ENCODE measurements at places on chromosomes 6 and 20.
A peak's percentile ranks its signal among the peaks of the same experiment; 100 is the strongest.

GRCh38 chr6:136769124-136769523 is 23.2 kb downstream of the MAP3K5 start:
- DNase-seq, result no peak

GRCh38 chr6:12916006-12916405 is 199.4 kb downstream of the PHACTR1 start:
- DNase-seq, result no peak

DNA sequence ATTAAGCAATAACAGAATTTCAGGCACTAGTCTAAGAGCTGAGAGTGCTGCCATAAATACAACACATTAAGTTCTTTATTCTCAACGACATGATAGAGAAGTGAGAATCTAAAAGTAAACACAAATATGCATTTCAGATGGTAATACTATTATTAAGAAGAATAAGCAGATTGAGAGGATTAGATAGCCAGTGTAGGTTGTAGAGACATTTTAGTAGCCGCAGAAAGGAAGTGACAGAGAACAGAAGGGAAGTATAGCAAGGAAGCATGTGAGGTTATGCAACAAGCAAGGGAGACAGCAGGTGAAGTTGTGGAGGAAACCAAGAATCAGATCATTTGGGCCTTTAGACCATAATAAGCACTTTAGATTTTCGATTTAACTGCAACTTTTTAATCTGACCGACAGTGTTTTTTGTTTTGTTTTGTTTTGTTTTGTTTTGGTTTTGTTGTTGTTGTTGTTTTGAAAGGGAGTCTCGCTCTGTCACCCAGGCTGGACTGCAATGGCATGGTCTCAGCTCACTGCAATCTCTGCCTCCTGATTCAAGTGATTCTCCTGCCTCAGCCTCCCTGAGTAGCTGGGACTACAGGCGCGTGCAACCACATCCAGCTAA is 737.0 kb upstream of the ADGRB3 start:
- no peak for DNase-seq

DNA sequence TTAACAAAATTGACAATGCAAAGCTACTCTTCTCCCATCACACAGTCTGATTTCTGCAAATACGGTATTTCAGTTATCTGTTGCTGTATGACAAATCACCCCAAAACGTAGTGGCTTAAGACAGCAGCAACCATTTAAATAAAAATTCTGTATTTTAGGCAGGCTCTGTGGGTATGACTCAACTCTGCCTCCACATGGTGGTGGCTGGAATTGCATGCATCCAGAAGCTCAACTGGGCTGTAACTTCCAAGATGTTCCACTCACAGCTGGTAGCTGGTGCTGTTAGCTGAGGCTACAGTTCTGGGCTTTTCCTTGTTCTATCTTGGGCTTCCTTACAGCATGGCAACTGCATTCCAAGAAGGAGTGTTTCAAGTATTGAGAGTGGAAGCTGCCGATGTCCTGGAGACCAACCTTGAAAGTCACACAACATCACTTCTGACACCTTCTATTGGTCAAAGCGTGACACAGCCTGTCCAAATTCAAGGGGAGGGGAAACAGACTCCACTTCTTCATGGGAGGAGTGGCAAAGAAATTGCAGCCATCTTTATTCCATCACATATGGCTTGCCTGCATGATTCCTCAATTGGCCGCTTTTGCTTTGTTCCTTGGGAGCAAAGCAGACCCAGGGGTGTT is 39.7 kb upstream of the TULP1 start:
- DNase-seq, result no peak

GRCh38 chr6:144657691-144658090 is 372.6 kb downstream of the UTRN start:
- no peak for DNase-seq

DNA sequence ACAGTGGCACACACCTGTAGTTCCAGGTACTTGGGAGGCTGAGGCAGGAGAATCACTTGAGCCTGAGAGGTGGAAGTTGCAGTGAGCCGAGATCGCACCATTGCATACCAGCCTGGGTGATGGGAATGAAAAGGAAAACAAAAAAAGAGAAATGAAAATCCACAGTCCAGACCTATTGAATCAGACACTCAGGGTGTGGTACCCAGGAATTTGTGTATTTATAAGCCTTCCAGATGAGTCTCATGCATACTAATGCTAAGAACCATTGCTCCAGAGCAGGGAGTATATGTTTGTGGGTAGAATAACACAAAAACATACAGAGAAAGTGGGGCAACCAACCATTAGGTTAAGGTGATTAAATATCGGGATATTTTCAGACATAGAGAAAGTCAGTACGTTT is 36.1 kb upstream of the PLCB4 start:
- no peak for DNase-seq

DNA sequence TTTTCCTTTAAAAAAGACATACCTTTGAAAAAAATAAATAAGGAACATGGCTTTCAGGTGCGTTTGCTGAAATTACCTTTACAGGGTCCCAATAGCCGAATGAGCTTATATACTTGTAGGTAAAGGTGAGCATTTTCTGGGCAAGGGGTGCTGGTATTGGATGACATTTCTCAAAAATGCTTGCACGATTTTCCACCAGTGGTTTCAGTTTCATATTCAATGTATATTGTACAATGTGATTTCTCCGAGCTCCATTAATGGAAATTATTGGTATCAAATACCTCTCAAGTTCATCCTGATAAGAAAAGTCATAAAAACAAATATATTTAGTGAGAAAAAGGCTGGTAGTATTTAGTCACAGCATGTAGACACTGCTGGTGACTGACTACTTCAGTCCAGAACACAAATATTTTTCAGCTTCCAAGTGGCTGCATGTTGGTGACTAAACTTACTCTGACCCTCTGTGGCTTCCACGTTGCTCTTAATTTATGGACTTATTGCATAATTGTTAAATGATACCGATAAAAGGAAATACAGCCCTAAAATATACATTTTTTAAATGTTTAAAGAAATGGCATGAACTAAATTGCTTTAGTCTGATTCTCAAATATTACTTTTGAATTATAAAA is 32.9 kb upstream of the ZBTB24 start:
- no peak for DNase-seq

DNA sequence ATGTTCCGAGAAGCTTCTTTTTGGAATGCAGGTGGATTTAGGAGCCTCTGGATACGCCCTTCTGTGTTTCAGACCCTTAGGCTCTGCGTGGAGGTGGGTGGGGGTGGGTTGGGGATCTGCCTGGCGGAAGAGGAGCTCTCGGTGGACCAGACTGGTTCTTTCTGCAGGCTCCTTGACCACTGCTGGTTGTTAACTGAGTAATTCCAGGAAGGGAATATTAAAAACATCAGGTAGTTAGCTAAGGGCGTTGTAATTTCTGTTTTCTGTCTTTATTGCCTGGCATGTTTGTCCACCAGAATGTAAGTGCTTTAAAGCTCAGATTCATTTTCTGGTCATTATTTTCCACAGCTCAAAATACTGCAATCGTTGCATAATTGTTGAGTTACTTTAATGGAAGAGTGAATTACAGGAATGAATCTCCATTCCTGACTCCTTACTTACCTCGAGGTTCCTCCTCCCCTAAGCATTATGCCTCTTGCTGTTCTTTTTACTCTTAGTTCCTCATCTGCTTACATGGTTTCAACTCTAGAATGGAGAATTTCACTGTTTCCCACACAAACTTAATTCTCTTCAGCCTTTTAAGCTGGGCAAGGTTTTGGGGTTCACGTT is 5.9 kb downstream of the CDYL start:
- no peak for DNase-seq

GRCh38 chr6:105771313-105771970 is 314.7 kb upstream of the PRDM1 start:
- DNase-seq, result no peak

- no peak for DNase-seq
Measured at GRCh38 chr6:25035174-25035511, 99.4 kb upstream of the RIPOR2 start.

GRCh38 chr6:36662380-36662779 is 16.1 kb upstream of the CDKN1A start:
- no peak for DNase-seq

DNA sequence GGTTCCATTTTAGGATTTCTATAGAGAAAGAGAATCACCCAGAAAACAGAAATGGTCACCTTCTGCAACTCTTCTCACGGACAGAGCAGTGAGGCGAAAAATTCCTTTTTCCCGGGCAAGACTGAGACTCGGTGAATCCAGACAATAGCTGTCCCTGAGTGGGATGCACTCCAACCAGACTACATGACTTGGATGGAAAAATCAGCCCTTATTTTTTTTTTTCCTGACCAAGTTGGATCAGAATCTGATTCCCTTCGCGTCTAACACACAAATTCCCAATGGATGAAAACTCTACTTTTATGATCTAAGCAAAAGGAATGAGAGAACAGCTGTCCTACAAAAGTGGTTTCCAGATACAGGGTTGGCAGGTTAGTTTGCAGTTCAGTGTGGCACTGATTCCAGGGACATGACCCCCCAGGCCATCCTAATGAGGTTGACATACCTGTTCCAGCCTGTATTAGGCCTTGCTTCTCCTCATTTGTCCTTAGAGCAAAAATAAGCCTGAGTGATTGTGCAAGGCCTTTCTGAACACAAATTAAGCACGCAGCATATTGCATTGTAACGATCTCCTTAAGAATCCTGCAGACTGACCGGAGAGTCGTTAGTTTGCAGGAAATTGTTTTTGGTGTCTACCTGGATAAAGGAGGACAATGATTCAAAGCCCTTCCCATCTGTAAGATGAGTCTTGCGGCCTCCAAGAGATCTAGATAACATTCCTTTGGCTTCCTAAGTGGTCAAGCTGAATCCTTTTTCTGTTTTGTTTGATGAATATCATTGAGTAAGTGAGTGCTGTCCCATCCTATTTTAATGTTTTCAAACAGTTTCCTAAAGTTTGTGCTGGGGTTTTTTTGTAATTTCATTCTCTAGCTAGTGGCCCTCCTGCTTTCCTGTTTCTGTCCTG is 1.5 kb upstream of the NEDD9 start:
- no peak for DNase-seq

DNA sequence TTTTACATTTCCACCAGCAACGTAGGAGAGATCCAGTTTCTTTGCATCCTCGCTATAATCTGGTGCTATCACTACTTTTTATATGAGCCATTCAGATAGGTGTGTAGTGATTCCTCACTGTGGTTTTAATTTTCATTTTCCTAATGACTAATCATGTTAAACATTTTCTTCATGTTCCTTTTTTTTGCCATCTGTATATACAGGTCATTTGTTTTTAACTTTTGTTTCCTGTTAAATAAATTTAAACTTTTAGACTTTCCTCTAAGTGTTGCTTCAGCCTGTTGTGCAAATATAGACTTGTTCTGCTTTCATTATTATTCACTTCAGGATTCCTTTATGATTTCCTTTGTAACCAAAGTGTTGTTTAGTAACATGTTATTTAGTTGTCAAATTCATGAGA is 697.4 kb downstream of the PTPRT start:
- DNase-seq, result no peak

DNA sequence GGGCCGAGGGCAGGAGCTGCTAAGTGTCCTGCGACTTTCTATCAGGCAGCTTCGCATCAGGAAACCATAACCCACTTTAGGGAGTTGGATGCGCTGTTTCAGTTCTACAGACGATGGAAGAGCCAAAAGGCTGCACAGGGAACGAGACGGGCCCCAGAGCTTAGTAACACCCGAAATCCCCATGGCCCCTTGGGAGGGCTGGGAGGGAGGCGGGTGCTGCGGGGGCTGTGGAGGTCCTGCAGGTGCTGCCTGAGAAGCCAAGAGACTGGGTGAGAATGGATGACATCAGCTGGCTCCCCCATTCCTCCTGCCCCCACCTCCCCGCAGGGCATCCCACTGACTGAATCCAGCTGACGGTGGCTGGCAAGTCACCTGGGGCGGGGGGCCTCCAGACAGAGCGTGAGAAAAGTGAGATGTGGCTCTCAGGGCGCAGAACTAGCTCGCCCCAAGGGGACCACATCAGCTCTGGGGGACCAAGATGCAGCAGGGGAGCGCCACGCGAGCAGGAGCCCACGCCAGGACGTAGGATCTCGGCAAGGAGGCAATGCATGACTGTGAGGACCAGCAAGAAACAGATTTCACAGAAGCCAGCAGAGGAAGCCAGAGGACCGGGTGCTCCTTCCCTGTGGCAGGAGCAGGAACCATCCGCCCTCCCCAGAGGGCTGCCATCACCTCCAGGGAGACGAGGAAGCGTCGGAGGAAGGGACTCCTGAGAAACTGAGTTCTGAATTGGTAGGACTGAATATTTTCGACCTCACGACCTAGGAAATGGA is 36.8 kb downstream of the PNLDC1 start:
- DNase-seq, result no peak

DNA sequence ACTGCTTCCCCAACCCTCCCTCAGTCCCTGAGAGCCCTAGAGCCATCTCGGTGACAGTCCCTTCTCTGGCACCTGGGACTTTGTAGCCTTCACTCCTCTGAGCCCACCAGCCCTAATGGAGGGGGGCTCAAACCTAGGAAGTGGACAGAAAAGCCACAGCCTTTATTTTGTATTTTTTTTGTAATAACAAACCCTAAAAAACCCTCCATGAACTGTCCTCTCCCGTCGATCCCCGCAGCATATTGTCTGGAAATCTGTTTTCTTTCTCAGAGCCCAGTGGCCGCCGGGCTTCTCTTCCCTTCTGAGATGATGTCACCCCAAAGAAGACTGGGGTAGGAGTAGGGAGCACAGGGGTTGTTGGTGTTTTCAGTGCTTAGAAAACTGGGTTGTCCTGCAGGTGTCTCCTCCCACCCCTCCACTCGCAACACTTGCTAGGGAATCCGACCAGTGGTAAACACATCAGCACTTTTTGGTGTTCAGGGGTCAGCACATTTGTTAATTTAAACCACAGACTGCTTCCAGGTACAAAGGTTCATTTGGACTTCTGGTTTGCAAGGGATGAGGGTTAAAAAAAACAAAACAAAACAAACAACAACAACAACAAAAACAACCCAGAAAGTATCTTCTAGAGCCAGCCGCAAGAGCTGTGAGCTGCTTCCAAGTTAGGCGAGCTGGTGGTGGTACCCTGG is 9.9 kb downstream of the PAX1 start:
- DNase-seq, result no peak

GRCh38 chr6:13813621-13814175 is 659 bp downstream of the MCUR1 start:
- peak; percentile 29 for DNase-seq

GRCh38 chr20:47606414-47606982 is 104.8 kb downstream of the NCOA3 start:
- no peak for DNase-seq

- DNase-seq, result no peak
Measured at GRCh38 chr6:117206944-117207687, 58.2 kb upstream of the VGLL2 start.

GRCh38 chr6:106163966-106164877 is 78.1 kb downstream of the PRDM1 start:
- DNase-seq, result peak; percentile 19

- no peak for DNase-seq
Measured at GRCh38 chr6:106508834-106509233, 120.5 kb downstream of the RTN4IP1 start.

DNA sequence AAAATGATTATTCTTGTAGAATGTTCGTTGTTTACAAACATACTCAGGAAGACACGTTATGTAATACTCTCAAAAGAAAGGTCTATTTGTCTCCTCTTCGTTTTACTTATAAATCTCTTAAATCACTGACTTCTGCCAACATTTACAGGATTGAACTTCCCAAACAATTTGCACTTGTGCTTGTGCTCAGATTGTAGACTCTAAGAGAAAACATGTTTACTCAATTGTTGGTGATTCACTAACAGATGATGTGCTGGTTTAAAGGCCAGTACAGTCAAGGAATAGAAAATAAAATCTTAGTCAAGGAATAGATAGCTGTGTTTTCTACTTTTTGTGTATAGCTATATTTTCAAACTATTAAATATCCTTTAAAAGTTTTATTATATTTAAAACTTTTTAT is 172.8 kb downstream of the GJA1 start:
- no peak for DNase-seq
